ENCODE measurements at places on chromosomes 3 and 15.

DNA sequence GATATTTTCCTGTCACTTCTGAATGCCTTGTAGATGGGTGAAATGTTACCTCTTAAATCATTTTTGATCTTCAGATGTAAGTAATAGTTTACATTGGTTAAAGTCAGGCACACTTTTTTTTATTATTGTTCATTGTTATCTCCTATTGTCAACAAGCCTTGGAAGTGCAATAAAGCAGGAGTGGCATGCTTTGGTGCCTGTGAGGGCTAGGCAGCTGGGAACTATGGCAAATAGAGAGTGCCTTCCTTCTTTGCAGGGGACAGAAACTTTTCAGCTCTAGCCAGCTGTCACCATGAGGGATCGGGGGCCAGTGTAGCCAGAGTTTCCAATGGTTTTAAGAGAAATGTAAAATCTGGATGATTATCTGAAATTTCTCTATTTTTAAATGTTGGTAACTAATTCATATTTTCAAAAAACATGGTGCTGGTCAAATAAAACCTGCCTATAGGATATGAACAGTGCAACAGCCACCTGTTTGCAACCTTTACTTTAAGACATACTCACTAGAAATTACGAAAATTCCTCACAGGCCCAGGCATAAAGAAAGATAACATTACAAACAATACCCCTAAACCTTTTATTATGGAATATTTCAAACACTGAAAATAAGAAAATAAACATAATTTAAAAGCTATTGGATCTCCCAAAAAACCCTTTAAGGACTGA is 9.1 kb upstream of the SELENOK start:
- DNase-seq, result no peak

GRCh38 chr3:13652728-13653127 is 103.8 kb downstream of the FBLN2 start:
- no peak for DNase-seq

GRCh38 chr3:25410703-25411102 is 17.4 kb upstream of the RARB start:
- no peak for DNase-seq

- DNase-seq, result no peak
Measured at GRCh38 chr3:189508784-189509501, 122.2 kb upstream of the TP63 start.

GRCh38 chr3:132569153-132569552 is 27.9 kb upstream of the ACKR4 start:
- no peak for DNase-seq

- peak; percentile 40 for DNase-seq
Measured at GRCh38 chr15:66115568-66116206, 137.9 kb downstream of the MEGF11 start.

DNA sequence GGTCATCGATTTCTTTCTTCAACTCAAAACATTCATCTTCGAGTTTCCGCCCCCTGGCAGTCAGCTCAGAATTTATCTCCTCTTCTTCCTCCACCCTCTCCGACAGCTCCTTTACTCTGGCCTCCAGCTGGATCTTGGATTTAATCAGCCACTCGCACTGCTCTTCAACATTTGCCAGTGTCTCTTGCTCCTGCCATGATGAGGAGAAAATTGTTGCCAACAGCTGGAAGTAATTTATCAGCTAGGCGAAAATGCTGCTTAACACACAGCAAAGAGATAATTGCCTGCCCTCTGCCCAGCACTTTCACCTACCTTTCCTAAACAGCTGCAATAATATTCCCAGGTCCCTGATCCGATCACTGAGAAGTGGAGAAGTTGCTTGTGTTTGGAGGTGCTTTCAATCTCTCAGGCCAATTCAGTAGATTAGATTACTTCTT is 69.3 kb downstream of the MYH15 start:
- DNase-seq, result no peak

- no peak for DNase-seq
Measured at GRCh38 chr3:42256135-42256819, 9.7 kb downstream of the CCK start.

DNA sequence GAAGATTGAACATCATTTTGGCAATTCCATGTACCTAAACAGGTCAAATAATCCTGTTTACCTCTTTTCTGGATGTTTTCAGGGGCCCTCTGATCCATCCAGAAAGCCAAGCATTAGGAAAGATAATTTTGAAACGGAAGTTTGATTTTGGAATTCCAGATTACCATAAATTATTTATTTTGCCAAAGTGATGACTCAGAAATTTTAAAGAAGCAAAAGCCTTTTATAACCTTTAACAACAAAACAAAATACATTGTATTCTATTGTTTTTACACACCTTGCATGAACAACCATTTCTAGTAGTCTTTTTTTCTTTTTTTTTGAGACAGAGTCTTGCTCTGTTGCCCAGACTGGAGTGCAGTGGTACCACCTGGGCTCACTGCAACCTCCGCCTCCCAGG is 32.0 kb upstream of the INO80 start:
- DNase-seq, result no peak

GRCh38 chr15:90620379-90621067 is 90.8 kb downstream of the CRTC3 start:
- DNase-seq, result peak; percentile 22

- DNase-seq, result no peak
Measured at GRCh38 chr3:78283994-78284393, 1244.1 kb downstream of the ROBO2 start.

DNA sequence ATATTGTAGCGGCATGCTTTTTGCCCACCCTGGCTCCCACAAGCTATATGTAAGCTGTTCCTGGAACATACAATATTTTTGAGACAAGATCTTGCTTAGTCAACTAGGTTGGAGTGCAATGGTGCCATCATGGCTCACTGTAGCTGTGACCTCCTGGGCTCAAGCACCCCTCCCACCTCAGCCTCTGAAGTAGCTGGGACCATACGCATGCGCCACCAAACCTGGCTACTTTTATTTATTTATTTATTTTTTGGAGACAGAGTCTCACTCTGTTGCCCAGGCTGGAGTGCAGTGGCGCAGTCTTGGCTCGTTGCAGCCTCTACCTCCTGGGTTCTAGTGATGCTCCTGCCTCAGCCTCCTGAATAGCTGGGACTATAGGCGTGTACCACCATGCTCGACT is 6.7 kb upstream of the SQOR start:
- DNase-seq, result no peak

- no peak for DNase-seq
Measured at GRCh38 chr3:187340578-187340977, 27.6 kb upstream of the RTP4 start.

GRCh38 chr15:94094310-94094709 is 137.1 kb upstream of the MCTP2 start:
- no peak for DNase-seq

GRCh38 chr3:101725890-101726275 is 1.5 kb downstream of the CEP97 start:
- DNase-seq, result peak; percentile 4

GRCh38 chr3:175312791-175313190 is 453.7 kb downstream of the NAALADL2 start:
- no peak for DNase-seq

DNA sequence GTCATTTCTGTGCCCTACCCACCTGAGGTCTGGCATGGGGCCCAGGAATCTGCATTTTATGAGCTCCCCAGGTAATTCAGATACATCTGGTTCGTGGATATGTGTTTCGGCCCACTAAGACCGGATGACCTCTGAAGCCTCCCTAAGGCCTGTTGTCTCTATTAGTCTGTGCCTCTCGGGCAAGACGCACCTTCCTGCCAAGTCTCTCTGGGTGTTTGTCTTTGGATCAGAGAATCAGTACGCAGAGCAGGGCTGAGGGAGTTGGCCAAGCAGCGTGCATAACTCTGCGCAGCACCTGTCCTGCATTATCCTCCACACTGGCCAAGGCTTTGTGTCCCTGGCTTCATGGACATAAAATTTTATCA is 181.0 kb downstream of the THSD4 start:
- DNase-seq, result no peak

DNA sequence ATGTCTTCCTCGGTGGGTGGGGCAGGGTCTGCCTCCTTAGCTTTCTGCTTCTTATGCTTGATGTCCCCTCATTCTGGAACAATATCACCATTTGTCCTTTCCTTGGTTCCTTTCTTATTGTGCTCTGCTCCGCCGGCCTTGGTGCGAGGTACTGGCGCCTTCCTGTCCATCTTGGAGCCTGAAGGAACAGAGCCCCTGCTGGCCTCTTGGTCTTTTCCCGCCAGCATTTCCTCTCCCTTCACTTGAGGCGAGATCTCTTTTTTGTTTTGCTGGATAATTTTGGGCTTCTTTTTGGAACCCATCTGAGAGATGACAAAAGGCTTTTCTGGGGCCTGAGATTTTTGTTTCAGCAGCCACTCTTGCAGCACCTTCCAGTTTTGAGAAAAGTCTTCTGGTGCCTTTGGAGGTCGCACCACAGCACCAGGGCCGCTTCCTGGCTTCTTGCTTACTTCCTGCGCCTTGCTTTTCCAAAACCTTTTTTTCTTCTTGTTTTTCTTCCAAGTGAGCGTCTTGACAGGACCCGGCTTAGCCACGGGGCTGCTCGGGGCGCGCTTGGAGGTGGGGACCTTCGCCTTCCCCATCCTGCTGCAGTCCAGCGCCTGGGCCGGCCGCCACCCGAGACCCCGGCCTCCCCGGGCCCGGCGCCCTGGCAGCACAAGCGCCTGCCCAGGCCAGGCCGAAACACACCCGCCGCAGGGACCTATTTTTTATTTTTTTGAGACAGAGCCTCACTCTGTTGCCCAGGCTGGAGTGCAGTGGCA is 127.1 kb downstream of the KLF13 start:
- no peak for DNase-seq

DNA sequence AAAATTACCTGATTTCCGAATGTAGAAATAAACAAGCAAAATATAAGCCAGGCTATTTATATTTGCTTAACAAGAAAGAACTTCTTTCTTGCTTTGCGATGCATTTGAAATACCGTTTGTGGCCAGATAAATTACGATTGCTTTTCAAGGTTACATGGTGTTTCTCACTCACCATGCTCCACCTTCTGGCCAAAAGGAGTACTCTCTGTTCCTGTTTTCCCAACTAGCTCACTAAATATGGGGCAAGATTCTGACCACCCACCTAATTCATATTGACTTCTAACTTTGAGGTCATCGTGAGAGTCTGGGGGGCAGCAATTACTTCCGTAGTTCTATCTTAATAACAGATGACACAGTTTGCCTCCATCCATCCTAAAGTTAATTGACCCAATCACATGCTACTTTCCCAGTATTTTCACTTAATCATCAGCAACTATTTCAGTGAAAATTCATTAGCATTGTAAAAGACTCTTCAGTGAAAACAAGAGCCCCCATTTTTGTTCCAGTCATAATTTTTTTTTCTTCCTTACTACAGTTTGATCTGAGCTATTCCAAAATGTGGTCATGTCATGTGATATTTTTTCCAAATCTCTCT is 25.9 kb downstream of the ACP3 start:
- peak; percentile 8 for DNase-seq

GRCh38 chr15:76333720-76334437 is 2.7 kb upstream of the ISL2 start:
- no peak for DNase-seq

DNA sequence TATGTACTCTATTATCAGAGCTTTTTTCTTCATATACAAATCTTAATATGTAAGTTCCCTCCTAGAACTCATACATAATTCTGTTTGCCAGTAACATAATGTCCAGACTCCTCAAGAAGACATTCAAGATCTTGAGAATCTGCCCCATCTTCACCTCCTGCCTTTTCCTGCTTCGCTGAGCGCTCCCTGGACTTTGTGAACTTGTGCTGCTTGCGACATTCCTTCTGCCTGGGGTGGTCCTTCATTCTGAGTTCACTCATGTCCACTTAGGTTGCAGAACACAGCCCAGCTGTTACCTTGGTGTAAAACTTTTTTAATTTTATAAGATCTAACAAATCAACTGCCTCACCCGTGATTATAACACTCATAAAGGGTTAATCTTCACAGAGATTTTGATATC is 478.5 kb upstream of the EPHA3 start:
- no peak for DNase-seq

GRCh38 chr15:29711531-29711930 is 110.7 kb downstream of the TJP1 start:
- no peak for DNase-seq

GRCh38 chr3:9130345-9131305 is 118.8 kb downstream of the SRGAP3 start:
- no peak for DNase-seq

DNA sequence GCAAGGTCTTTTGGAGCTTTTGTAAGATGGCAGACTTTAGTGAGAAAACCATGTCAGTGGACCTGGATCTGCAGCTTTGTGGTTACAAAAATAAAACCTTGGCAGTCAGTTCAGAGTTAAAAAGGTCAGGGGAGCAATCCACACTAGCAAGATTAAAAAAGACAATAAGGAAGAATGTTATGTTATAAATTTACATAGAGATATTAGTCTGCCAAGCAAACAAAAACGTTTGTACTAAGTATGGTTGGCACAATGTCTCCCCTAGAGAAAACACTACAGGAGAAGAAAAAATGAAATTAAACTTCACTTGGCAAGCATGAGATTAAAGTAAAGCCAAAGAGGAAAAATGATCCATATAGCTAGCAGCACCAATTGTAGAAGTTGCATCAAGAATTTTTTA is 205.0 kb downstream of the LSAMP start:
- no peak for DNase-seq

DNA sequence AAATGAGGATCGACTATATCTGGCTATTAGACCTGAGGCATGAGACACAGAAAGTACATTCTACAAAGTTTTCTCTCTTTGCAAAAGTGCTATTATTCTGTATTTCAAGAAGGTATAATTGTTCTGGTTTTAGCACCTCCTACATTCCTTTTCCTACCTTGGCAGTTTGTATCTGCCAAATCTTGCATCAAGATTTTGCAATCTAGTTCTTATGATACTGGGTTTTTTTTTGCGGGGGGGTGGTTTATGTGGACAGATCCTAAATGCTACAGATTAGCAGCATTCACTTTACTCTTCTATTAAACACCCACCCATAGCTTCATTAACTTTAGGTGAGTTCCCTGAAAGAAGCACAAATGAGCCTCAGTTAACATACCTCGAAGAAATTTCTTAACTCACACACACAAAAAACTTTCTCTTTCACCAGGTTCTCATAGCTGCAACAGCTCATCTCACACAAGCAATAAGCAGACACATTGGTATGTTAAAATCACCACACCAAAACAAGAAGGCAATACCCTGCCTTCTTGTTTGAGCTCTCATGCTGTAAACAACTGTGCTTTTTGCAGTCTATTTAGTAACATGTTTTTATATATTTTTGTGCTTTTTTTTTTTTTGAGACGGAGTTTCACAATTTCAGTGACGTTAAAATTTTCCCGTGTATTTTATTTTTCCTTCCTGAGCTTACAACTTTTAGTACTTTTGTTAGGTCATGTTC is 73.0 kb upstream of the VGLL4 start:
- no peak for DNase-seq
